Left ventricle myocardium inferior (tissue), 1 donor: ENCODE measurements at places on chromosomes 16 and 17. TPM values are rescaled to one million over a fixed set of nuclear protein-coding genes. Genes with fewer than 3 reads are reported as not detected.

Gene YBX2
- total RNA-seq, result 0.77 TPM

Gene KRTAP9-2
- total RNA-seq, result not detected

Gene KCNJ18
- not detected for total RNA-seq

Gene SLC6A2
- total RNA-seq, result not detected

Gene TBC1D3C
- not detected for total RNA-seq

Gene TMEM238L
- total RNA-seq, result not detected

Gene RPS6KB1
- 20.3 TPM for total RNA-seq

Gene PLEKHG4
- total RNA-seq, result 1.1 TPM

Gene SECTM1
- total RNA-seq, result 3.9 TPM

Gene STXBP4
- total RNA-seq, result 4.7 TPM

Gene GDPD3
- 2.3 TPM for total RNA-seq

Gene HBM
- total RNA-seq, result not detected

Gene HOXB6
- 0.66 TPM for total RNA-seq

Gene UMOD
- not detected for total RNA-seq

Gene PSKH1
- total RNA-seq, result 19.5 TPM

Gene CTRB1
- total RNA-seq, result not detected

Gene CRISPLD2
- 12.8 TPM for total RNA-seq

Gene DYNLL2
- total RNA-seq, result 93.5 TPM

Gene FGF11
- total RNA-seq, result 6.5 TPM

Gene TLCD3B
- total RNA-seq, result not detected

Gene VTN
- total RNA-seq, result 40.4 TPM
